ENCODE measurements at places on chromosomes 4 and X. TPM values are rescaled to one million over a fixed set of nuclear protein-coding genes. Genes with fewer than 3 reads are reported as not detected.

The CLTRN gene
- 0.60 TPM for polyA plus RNA-seq

The SCML2 gene
- 0.64 TPM for polyA plus RNA-seq

The DCAF12L2 gene
- polyA plus RNA-seq = not detected

The MGARP gene
- not detected for polyA plus RNA-seq

The AVPR2 gene
- not detected for polyA plus RNA-seq

DNA sequence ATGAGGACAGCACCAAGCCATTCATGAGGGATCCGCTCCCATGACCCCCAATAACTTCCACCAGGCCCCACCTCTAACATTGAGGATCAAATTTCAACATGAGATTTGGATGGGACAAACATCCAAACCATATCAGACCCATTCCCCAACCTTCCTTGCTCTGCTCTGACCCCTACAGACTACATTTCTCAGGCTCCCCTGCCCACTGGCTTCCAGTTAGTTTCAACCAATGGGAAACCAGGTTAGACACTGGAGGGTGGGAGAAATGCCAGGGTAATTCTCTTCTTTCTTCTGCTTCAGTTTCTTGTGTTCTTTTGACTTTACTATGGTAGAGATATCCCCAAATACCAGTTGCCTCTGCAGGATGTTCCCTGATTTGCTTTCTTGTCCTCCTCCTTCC lies 125.7 kb downstream of the CLCN4 start:
- DNase-seq = no peak

GRCh38 chrX:125444659-125445058 lies 125.0 kb downstream of the TEX13C start:
- DNase-seq = no peak

- no peak for DNase-seq
Measured at GRCh38 chrX:9767375-9767774, 1.7 kb upstream of the GPR143 start.

DNA sequence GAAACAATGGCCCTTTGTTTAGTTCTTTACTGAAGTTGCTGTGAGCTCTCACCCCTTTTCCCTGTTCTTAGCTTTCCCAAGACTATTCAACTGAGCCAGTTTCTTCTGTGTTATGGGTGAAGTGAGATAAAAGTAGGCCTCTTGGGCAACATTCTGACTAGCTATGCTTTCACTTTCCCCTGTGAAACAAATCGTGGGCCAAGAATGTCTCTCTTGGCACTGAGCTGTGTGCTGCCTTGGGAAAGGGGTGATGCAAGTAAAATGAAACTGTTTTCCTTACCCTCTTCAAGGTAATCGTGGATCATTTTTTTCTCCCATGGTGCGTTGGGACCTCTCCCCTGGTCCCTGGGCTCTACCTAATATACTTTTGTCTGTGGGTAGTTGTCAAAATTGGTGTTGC lies 653.9 kb upstream of the MAGEB2 start:
- DNase-seq = no peak

DNA sequence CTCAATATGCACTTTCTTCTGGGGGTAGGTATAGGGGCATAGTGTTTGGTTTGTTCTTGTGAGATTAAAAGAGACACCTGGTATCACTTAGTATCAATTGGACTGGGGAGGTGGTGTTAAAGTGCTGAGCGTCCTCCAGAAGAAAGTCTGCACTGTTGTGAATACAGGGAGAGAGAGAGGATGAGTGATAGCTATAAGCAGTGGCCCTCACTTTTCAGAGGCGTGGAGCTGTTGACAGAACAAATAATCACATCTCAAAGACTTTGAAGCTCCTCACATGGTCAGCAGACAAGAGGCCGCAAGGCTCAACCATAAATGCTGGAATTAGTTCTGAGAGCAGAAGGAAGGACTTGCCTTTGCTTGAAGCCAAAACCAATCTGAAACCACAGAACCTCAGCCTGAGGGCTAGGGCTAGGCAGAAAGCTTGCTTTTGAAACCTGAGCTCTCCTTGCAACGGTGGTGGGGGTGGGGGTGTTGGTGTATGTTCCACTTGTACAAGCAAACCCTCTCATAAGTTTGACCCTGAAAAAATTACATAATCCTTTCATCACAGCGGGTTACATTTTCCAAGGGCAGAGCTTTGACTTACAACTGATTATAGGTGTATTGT lies 123.2 kb upstream of the SCML1 start:
- DNase-seq = no peak

- DNase-seq = no peak
Measured at GRCh38 chr4:13538427-13538973, 5.8 kb downstream of the NKX3-2 start.

- DNase-seq = no peak
Measured at GRCh38 chr4:31667686-31668085, 947.5 kb downstream of the PCDH7 start.

GRCh38 chrX:119190831-119191230 lies 45.3 kb upstream of the PGRMC1 start:
- DNase-seq = no peak

- no peak for DNase-seq
Measured at GRCh38 chr4:4856071-4857000, 3.1 kb upstream of the MSX1 start.
